Mesenchymal stem cell (in vitro differentiated cells and primary cell): ENCODE measurements at places on chromosomes 3 and 15.

- no peak overlapping the region for H3K4me3 ChIP-seq
- H3K4me1 ChIP-seq: no peaks in the 10 kb centered on the region
- H3K36me3 ChIP-seq: no peaks in the 10 kb centered on the region
These were observed 681 bp upstream of the IL5RA start for GRCh38 chr3:3110749-3111361.

- no peaks in the 10 kb centered on the region for H3K36me3 ChIP-seq
- H3K4me3 ChIP-seq: no peak overlapping the region
- peaks cover 6% of the 10 kb centered on the region for H3K4me1 ChIP-seq
These were observed 291.9 kb upstream of the NR2F2 start for GRCh38 chr15:96038650-96039049.

DNA sequence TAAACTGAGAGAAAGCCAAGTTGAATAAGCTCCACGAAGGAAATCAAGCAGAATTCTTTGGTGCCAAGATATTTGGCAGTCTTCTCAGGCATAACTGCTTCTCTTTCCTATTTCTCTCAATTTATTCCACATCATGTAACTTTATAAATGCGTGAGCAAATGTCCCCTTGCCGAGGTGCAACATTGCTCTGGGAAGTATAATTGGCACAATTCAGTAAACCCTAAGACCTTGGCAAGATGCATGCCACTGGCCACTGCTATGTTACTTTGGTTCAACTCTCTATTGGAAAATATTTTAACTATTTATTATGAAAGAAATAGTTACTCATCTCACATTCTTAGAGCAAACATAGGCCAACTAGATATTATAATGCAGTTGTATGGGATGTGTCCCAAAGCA is 170.2 kb downstream of the SUCNR1 start:
- no peak overlapping the region for H3K4me3 ChIP-seq
- H3K27me3 ChIP-seq: no peaks in the 10 kb centered on the region
- H3K36me3 ChIP-seq: no peaks in the 10 kb centered on the region
- DNase-seq: no peak
- no peaks in the 10 kb centered on the region for H3K4me1 ChIP-seq
- no peak overlapping the region for H3K27ac ChIP-seq

GRCh38 chr15:101437209-101437608 is 52.3 kb downstream of the PCSK6 start:
- H3K27ac ChIP-seq: no peak overlapping the region
- DNase-seq: no peak
- no peak overlapping the region for H3K4me3 ChIP-seq
- peaks cover 22% of the 10 kb centered on the region for H3K27me3 ChIP-seq

DNA sequence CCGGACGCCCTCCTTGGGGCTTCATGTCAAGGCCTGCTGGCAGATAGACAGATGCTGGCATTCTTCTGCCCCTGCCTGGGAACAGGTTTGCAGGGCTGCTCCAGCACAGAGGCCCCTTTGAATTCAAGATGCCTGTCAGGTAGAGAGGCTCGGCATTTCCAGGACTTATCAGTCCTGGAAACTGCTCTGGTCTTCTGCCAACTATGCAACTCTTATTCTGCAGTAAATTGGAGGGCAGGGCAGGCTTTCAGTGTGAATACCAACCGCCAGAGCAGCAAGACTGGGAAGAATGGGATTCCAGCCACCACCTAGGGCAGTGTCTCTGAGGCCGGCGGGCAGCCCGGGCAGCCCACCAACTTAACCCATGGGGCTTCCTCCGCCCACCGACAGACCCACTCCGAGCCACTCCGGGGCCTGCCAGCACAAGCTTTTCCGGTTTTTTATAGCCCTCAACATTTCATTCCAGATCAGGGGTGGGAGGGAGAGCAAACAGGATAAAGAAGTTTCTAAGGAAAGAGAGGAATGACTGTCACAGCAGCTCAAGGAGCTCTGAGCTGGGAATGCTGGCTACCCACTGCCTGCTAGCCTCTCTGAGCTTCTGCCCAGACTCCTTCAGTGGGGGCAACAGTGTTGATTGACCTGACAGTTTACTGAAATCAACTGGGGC is 140.9 kb downstream of the NTRK3 start:
- H3K4me1 ChIP-seq: no peaks in the 10 kb centered on the region
- H3K27ac ChIP-seq: no peak overlapping the region
- H3K4me3 ChIP-seq: no peak overlapping the region
- H3K36me3 ChIP-seq: no peaks in the 10 kb centered on the region
